Melanocyte of skin (primary cell): ENCODE measurements at places on chromosomes 5 and 9. TPM values are rescaled to one million over a fixed set of nuclear protein-coding genes. Genes with fewer than 3 reads are reported as not detected.

OR1J2 gene
- not detected in 2 replicates for total RNA-seq

NOXA1 gene
- 0.36 and 0.69 TPM in 2 replicates for total RNA-seq

ST8SIA4 gene
- 0.33 and 0.93 TPM in 2 replicates for total RNA-seq

SOHLH1 gene
- total RNA-seq, result not detected in 2 replicates

ISL1 gene
- total RNA-seq, result not detected in 2 replicates

SLC6A19 gene
- not detected in 2 replicates for total RNA-seq

ZNF883 gene
- 0.31 and 0.33 TPM in 2 replicates for total RNA-seq

CD14 gene
- 1.3 and 1.5 TPM in 2 replicates for total RNA-seq

PRKACG gene
- total RNA-seq, result not detected in 2 replicates

LRRC70 gene
- 0.34 and 1.5 TPM in 2 replicates for total RNA-seq

C5orf52 gene
- not detected in 2 replicates for total RNA-seq

BHMT gene
- total RNA-seq, result 0.33 TPM in 1 of 2 replicates, not detected in the other

DDX4 gene
- not detected in 2 replicates for total RNA-seq

ADGRV1 gene
- under 0.01 and 0.77 TPM in 2 replicates for total RNA-seq

OR1L4 gene
- not detected in 2 replicates for total RNA-seq

SYK gene
- total RNA-seq, result 4.2 and 8.0 TPM in 2 replicates

ZNF608 gene
- total RNA-seq, result 22.3 and 24.2 TPM in 2 replicates

LEAP2 gene
- total RNA-seq, result 0.36 TPM in 1 of 2 replicates, not detected in the other

ORM2 gene
- not detected in 2 replicates for total RNA-seq

DBH gene
- total RNA-seq, result not detected in 2 replicates

GRIA1 gene
- total RNA-seq, result not detected in 2 replicates

PCDHB14 gene
- total RNA-seq, result not detected in 2 replicates

OR1Q1 gene
- total RNA-seq, result not detected in 2 replicates

LCN12 gene
- not detected in 2 replicates for total RNA-seq
